ENCODE measurements at places on chromosomes 1 and 21.

DNA sequence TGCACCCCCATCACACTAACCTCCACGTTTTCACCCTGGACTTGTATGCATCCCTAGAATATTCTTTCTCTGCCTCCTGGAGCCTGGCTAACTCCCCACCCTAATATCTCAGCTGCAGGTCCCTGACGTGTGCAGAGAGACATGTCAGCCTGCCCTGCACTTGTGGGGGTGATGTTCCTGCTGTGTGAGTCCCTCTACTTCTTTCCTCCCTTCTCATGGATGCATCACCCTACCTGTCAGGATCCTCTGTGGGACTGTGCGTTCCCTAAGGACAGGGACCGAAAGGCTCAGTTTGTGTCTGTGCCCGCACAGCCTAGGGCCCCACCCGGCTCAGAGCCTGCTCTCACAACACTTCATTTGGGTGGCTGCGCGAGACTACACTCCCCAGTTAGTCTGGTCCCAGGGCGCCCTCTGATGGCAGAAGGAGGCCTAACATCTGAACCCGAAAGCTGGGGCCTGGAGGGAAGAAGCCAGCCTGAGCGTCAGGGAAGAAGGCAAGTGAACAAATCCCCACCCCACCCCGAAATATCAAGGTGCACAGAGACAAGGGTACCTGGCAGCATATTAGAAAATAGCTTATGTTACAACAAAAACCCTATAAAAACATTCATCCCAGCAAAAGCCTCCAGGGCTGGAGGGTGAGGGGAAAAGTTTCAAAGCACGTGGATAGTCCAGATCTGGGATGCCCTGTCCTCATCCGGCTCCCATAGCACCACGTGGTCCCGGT, 3.7 kb downstream of the CD52 start:
- DNase-seq: peak; percentile 87

- no peak for DNase-seq
These were observed 12.0 kb upstream of the ETV3L start for GRCh38 chr1:157111396-157112165.

DNA sequence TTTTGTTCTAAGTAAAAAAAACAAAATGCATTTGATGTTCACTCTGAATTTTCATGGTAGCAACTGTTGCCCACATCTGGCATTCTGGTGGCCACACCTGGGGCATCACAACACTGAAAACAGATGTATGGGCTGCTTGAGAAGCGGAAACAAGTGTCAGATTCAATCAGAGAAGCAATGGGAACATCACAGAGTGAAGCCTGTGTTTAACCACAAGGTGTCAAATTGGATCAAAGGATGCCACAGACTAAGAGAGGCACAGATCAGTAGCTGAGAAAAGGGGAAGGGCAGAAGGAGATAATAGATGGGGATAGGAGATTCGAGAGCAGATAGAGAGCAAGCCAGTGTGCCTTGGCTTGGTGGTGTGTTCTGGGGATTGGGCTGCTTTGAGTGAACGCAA, 49.8 kb upstream of the MTF2 start:
- DNase-seq: no peak

GRCh38 chr1:240582953-240583352, 29.0 kb downstream of the GREM2 start:
- DNase-seq: no peak

DNA sequence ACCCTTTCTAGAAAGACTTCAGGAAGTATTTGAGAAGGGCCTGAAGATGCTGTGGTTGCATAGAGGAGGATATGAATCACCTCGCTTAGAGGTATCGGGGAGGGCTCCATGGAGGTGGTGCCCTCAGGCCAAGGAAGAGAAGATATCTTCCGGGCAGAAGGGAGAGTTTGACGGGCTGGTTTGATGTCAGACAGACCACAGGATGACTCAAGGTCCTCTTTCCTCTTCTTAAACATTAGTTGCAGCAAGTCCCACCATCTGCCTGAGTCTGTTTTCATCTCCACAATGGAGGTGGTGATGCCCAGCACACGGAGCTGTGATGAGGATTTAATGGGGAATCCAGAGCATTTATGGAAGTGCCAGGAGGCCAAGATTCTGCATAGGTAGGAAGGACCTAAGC, 25.1 kb upstream of the RUNX3 start:
- no peak for DNase-seq

DNA sequence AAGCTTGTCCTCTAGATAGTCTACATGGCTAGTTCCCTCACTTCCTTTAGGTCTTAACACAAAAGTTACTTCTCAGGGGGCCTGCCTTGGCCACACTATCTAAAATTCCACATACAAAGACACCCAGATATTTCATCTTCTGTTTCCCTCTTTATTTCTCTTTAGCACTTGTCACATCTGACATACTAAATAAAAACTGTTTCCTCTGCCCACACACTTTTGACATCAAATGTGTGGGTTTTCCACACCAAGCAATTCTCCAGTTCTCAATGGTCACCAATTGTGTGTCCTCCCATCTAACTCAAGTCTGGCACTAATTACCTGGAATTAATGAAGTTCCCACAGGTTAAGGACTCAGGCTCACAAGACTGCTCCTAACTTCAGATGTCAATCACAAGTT, 25.5 kb upstream of the CFAP126 start:
- DNase-seq: no peak

DNA sequence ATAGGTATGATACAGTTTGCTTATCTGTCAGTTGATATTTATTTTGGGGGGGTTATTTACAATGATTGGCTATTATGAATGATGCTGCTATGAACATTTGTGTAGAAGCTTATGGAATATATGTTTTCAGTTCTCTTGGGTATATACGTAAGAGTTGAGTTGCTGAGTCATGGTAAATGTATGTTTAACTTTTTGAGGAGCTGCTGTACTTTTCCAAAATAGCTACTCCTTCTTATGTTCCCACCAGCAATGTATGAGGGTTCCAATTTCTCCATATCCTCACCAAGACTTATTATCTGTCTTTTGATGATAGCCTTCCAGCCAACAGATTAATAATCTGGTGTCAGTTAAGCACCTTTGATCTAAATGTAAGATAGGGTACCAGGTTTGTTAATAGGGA, 11.9 kb downstream of the SOAT1 start:
- no peak for DNase-seq

GRCh38 chr1:202255343-202255742, 61.7 kb downstream of the LGR6 start:
- DNase-seq: no peak

GRCh38 chr1:31505911-31506497, 70.3 kb upstream of the TINAGL1 start:
- DNase-seq: no peak

DNA sequence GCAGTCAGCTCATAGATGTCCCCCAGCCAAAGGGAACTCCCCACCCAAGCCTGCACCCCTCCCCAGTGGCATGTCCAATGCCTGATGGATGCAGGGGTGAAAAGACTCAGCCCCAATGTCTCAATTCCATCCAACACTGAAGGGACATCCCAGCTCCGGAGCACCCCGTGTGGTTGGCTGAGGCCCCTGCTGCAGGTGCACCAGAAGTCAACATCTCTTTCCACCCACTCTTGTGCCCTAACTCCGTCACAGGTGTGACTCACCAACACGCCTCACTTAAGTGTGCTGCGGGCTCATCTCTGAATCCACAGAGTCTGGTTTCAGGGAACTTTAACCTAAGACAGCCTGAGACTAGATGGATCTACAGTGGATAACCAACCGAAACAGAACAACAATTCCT, 40.9 kb upstream of the ZBTB18 start:
- DNase-seq: no peak

GRCh38 chr1:208047476-208047934, 136.6 kb upstream of the CD34 start:
- DNase-seq: no peak

DNA sequence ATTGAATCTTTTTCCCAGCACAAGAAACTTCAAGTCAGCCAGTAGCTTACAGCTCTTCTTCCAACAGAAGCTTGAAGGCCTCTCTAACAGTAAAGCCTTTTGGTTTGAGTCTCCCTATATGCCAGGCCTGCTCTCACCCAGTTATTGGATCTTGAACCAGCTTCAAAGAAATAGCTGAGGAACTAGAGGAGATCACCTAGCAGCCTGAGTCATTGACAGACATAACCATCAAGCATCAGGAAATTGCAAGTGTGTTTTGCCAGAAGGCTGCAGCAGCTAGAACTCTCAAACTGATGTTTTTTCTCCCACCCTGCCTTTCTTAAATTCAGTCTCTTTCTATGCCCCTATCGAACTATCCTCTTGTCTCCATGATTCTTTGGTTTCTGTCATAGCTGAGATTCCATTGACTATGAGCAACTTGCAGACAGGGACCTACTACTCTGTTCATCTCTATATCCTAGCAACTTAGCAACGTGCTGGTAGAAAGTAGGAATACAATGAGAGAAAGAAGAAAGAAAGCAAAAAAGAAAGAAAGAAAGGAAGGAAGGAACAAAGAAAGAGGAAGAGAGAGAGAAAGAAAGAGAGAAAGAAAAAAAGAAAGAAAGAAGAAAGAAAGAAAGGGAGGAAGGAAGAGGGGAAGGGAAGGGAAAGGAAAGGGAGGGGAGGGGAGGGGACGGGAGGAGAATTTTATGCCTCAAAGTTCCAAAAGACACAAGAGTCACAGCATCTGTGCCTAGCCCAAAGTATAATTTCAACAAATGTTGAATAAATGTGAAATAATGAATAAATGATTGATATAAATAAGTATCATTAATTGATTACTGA, 60.0 kb upstream of the FGGY start:
- no peak for DNase-seq

- no peak for DNase-seq
These were observed 11.3 kb upstream of the C1orf162 start for GRCh38 chr1:111462370-111463028.

DNA sequence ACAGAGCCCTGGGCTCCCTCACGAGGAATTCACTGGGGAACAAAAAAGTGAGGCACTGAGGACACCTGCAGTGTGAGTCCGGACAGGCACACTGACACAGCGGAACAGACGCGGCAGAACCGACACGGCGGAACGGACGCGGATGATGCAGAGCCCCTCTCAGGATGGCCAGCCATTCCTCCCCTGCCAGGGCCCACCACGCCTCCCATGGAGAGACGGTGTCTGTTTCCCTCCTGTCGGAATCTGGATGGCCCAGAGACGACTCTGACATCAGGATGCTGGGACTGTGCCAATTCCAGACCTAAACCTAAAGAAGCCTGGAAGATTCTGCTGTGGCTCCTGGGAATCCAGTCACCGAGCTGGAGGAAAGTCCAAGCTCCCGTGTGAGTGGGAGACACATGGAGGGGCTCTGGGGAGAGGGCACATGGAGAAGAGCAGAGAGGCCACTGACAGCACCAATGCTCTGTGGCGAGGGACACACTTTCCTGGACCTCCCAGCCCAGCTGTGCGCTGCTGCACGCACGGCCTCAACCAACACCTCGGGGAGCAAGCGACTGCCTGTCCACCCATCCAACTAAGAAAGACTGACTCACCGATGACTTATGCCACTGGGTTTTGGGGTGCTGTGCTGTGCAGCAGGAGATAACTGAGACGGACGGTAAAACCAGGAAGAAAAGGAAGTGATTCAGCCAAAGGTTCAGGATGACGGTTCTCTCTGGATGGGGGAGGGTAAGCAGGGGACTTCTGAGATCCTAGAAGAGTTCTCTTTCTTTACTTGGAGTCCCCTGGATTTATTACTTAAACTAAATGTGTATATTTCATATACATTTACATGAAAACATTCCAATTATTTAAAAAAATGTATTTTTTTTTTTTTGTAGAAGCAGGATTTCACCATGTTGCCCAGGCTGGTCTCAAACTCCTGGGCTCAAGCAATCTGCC, 23.3 kb downstream of the ZBTB17 start:
- DNase-seq: no peak

- no peak for DNase-seq
These were observed 135.1 kb downstream of the CLIC6 start for GRCh38 chr21:34803782-34804370.

GRCh38 chr1:116164150-116164549, 53.0 kb downstream of the MAB21L3 start:
- peak; percentile 29 for DNase-seq

DNA sequence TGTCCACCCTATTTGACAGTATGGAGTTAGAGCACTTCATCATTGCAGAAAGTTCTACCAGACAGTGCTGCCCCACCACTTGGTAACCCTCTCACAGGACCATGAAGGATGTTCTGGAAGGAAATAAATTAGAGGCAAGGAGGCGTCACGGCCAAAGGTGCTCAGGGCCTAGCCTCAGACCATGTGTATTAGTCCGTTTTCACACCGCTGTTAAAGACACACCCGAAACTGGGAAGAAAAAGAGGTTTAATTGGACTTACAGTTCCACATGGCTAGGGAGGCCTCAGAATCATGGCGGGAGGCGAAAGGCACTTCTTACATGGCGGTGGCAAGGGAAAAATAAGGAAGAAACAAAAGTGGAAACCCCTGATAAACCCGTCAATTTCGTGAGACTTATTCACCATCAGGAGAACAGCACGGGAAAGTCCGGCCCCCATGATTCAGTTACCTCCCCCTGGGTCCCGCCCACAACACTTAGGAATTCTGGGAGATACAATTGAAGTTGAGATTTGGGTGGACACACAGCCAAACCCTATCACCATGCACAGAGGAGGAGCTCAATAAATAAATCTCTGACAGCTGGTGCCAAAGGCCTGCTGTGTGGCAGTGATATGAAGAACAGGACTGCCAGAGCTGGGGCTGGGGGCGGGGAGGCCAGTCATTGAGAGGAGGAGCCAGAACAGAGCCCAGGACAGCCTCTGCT, 75.8 kb downstream of the FHAD1 start:
- DNase-seq: peak; percentile 12

- no peak for DNase-seq
These were observed 345.1 kb downstream of the LMO4 start for GRCh38 chr1:87673748-87674147.

GRCh38 chr1:19925342-19926070, 2.1 kb upstream of the PLA2G2E start:
- no peak for DNase-seq

DNA sequence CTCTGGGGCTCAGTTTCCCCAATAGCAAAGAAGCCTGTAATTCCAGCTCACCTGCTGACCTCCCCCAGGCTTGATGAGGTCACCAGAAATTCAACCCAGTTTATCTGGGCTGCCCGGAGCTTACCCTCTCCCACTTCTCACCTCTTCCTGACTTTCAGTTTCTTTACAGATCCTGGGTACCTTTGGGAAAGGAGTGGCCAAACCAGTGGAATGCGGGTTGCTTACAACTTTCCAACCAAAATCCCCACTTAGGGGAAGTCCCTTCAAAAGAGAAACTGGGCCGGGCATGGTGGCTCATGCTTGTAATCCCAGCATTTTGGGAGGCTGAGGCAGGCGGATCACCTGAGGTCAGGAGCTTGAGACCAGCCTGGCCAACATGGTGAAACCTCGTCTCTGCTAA, 5.9 kb upstream of the MARCKSL1 start:
- DNase-seq: no peak

- no peak for DNase-seq
These were observed 31.5 kb downstream of the BMP8A start for GRCh38 chr1:39522661-39523567.

DNA sequence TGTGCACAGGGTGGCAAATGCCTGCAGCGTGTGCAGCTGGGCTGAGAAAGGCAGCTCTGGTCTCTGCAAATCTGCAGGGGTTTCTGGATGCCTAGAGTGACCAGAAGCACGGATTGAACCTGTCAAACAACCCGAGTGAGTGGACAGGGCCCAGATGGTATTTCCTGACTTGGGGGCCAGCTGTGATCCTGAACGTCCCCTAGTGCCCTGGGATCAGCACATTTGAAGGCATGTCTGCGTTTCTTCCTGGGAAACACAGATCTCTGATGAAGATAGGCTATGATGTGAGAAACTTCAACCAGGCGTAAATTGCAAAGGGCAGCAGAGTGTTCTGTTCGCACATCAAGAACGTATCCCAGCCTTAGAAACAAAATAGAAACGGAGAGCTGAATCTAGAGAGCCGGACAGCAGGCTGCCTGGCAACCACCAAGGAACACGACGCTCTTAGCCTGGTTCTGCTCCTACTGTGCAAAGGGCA, 163.1 kb downstream of the KCNJ6 start:
- DNase-seq: peak; percentile 40

Measured in cerebellar cortex (tissue), 1 donor.